ENCODE measurements at places on chromosomes 1 and 21.

GRCh38 chr1:241518476-241519307, 863 bp downstream of the FH start:
- peak; percentile 1 for DNase-seq

GRCh38 chr1:99017655-99018054, 13.0 kb upstream of the PLPPR5 start:
- no peak for DNase-seq

DNA sequence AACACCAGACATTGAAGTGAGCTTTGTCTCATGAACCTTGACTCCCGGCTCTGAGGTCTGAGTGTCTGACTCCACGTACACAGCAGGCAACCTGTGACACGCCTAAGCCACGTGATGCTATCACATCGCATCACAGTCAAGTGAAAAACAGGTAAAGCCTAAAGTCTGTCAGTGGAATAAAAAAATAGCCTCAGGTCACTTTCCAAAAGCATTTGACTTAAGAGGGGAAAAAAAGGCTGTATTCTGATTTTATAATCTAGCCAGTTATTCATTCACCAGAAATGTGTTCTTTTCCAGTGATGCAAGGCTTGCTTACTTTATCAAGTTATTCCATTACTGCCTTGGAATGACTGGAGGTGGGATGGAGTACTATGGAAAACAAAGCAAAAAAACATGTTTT, 163.2 kb upstream of the HMCN1 start:
- no peak for DNase-seq

GRCh38 chr1:167289966-167290365, 69.3 kb downstream of the POU2F1 start:
- DNase-seq, result no peak

- no peak for DNase-seq
Measured at GRCh38 chr1:20621012-20621411, 12.2 kb upstream of the PINK1 start.
